Esophagus squamous epithelium (tissue), 5 donors: ENCODE measurements at places on chromosomes 2 and 18. TPM values are rescaled to one million over a fixed set of nuclear protein-coding genes. Genes with fewer than 3 reads are reported as not detected.

CD8B2 gene
- 0.19 TPM for total RNA-seq

EEF1B2 gene
- 631 TPM for total RNA-seq

- no peak for DNase-seq
- H3K4me3 ChIP-seq = peak within 1 kb of the TSS; percentile 75
- H3K27me3 ChIP-seq = peaks cover 11% of the 10 kb centered on the region
- H3K36me3 ChIP-seq = no peaks in the 10 kb centered on the region
Measured at GRCh38 chr2:60553495-60554073, at the start of gene BCL11A. TSS of gene BCL11A (minus strand) at chr2:60553654. CDS start at chr2:60553270, 384 bp downstream.

GRCh38 chr18:36187826-36188721, 777 bp downstream of the MOCOS start:
- H3K27me3 ChIP-seq = no peaks in the 10 kb centered on the region
- no peaks in the 10 kb centered on the region for H3K36me3 ChIP-seq
- H3K27ac ChIP-seq = peak overlapping the region; percentile 70
- no peak for DNase-seq

GRCh38 chr2:169715379-169716237, 18.0 kb upstream of the KLHL23 start:
- H3K4me3 ChIP-seq = peak overlapping the region; percentile 36
- H3K4me1 ChIP-seq = peaks cover 15% of the 10 kb centered on the region
- DNase-seq = no peak
- no peaks in the 10 kb centered on the region for H3K27me3 ChIP-seq

DNA sequence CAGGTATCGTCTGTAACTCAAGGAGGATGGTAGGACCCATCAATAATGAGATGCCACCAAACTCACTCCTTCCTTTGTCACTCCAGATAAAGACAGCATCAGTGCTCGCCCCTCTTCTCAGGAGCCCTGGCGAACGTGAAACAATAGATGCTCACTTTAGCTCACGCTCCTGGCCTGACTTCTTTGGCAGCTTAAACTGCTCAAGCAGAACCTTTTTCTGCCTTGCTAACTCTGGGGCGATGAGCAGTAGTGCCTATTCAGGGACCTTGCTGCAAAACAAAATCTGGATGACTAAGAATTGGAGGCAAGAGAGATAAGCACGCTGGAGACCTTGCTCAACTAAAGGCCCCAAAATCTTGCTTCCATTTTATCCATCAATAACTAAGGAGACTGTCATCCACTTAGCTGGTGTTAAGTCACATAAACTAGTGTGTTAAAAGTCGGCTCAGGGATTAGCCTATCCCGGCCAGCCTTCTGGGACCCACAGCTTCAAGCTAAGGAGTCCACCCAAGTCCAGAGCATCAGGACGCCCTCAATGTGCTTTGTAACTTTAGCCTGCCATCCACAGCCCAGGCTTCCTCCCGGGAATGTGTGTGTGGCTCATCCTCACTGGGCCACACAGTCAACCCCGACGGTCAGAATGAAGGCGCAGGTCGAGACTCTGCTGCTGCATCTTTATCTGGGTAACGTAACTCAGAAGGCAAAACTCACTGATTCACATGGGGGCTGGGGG, 38.9 kb downstream of the ZNF516 start:
- no peaks in the 10 kb centered on the region for H3K27me3 ChIP-seq
- no peaks in the 10 kb centered on the region for H3K36me3 ChIP-seq
- H3K4me3 ChIP-seq = no peak overlapping the region
- peaks cover 79% of the 10 kb centered on the region for H3K4me1 ChIP-seq
- no peak for DNase-seq
- H3K27ac ChIP-seq = no peak overlapping the region

DNA sequence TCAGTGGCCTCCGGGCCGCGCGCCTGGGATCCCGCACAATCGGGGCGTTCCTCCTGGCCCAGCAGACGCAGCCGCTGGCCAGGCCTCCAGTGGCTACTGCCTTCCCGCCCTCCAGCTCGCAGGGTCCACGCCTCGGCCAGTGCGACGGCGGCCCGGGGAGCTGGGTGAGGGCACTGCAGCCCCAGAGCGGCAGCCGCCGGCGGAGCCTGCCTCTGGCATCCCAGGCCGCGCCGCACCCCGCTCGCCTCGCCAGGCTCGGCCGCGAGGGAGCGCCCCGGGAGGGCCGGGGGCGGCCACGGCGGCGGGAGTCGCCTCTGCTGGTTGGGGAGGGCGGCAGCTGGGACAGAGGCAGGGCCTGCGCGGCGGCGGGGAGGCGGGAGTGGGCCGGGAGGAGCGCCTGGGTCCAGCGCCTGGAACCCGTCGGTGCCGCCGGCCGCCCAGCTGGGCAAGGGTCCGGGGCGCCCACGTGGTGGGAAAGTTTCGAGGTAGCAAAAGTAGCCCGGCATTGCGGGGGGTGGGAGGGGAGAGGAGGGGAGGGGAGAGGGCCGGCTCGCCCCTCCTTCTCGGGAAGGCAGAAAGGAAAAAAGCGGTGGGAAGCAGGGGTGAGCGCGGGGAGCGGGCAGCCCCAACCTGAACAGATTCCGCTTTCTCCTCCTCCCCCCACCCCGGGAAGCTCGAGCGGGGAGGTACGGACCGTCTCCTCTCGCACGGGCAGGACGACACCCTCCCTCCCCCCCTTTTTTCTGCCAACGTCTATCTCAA, 1.5 kb upstream of the INHBB start:
- no peaks in the 10 kb centered on the region for H3K36me3 ChIP-seq
- peaks cover 99% of the 10 kb centered on the region for H3K27me3 ChIP-seq
- H3K4me1 ChIP-seq = peaks cover 35% of the 10 kb centered on the region
- peak overlapping the region; percentile 45 for H3K4me3 ChIP-seq
- DNase-seq = no peak

DNA sequence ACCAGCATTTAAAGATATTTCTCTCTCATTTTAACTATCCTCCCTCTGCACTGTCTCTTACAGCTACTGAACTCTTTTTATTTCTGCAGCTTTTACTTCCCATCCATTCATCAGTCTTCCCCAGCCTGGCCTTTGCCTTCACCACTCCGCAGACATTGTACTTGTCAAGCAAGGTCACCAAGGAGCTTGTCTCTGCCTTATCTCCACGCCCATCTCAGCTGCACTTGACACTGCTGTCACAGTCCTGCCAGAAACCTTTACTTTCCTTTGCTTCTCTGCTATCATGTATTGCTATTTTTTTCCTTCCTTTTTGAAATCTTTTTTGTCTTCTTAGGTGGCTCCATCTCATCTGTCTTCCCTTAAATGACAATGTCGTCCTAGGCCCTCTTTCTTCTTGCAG, 147.0 kb downstream of the VWC2L start:
- H3K27me3 ChIP-seq = no peaks in the 10 kb centered on the region
- H3K4me3 ChIP-seq = no peak overlapping the region
- DNase-seq = no peak
- H3K4me1 ChIP-seq = no peaks in the 10 kb centered on the region

- no peak overlapping the region for H3K4me3 ChIP-seq
- H3K27me3 ChIP-seq = no peaks in the 10 kb centered on the region
- H3K36me3 ChIP-seq = no peaks in the 10 kb centered on the region
- H3K27ac ChIP-seq = peak overlapping the region; percentile 73
- no peaks in the 10 kb centered on the region for H3K4me1 ChIP-seq
- DNase-seq = no peak
Measured at GRCh38 chr2:191486584-191487320, 191.2 kb upstream of the NABP1 start.

GRCh38 chr2:172745636-172746035, 10.0 kb downstream of the RAPGEF4 start:
- no peaks in the 10 kb centered on the region for H3K4me1 ChIP-seq
- no peaks in the 10 kb centered on the region for H3K36me3 ChIP-seq
- no peak overlapping the region for H3K27ac ChIP-seq

GRCh38 chr2:46010925-46011490, 286.2 kb upstream of the EPAS1 start:
- H3K27ac ChIP-seq = no peak overlapping the region
- no peak overlapping the region for H3K4me3 ChIP-seq
- no peaks in the 10 kb centered on the region for H3K36me3 ChIP-seq
- H3K27me3 ChIP-seq = no peaks in the 10 kb centered on the region

- no peaks in the 10 kb centered on the region for H3K36me3 ChIP-seq
- H3K4me3 ChIP-seq = no peak overlapping the region
- no peak overlapping the region for H3K27ac ChIP-seq
- H3K4me1 ChIP-seq = no peaks in the 10 kb centered on the region
Measured at GRCh38 chr18:36281936-36282335, 15.6 kb upstream of the FHOD3 start.

DNA sequence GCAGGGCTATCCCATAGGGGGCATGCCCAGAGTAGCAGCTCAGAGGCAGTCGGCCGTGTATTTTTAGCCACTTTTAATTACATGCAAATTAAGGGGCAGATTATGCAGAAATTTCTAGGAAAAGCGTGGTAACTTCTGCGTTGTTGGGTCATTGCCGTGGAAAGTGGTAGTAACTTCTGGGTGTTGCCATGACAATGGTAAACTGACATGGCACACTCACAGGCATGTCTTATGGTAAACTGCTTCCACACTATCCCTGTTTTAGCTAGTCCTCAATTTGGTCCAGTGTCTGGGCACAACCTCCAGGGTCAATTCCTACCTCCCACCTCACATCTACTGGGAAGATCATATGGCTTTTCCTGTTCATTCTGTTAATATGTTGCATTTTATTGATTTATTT, 428.9 kb upstream of the FANCL start:
- H3K4me3 ChIP-seq = no peak overlapping the region
- H3K27me3 ChIP-seq = no peaks in the 10 kb centered on the region
- no peak for DNase-seq
- H3K4me1 ChIP-seq = no peaks in the 10 kb centered on the region
- H3K36me3 ChIP-seq = no peaks in the 10 kb centered on the region

DNA sequence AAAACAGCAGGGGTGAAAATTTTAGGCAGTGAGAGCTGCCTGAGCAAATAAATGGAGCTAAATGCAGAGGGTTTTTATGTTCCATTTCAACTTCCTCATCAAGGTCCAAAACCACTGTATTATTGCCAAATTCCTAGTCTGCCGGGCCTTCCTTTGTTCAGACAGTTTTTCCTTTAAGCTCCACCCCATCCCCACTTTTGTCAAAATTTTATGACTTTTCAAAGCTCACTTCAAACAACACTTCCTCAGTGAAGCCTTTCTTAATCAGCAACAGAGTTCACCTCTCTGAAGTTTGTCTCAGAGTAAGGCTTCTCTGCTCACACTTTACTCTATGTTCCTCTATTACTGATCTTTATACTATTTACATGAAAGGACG, 81.3 kb downstream of the CERKL start:
- no peak for DNase-seq
- H3K4me1 ChIP-seq = no peaks in the 10 kb centered on the region
- H3K27ac ChIP-seq = no peak overlapping the region
- H3K27me3 ChIP-seq = no peaks in the 10 kb centered on the region
